Fibroblast of lung (primary cell): ENCODE measurements at places on chromosomes 2 and 18. TPM values are rescaled to one million over a fixed set of nuclear protein-coding genes. Genes with fewer than 3 reads are reported as not detected.

The CD207 gene
- not detected in 2 replicates for total RNA-seq

The ABCB11 gene
- not detected in 2 replicates for total RNA-seq

The CCDC102B gene
- 35.3 and 68.6 TPM in 2 replicates for total RNA-seq

The CRYGC gene
- not detected in 2 replicates for total RNA-seq

The LPIN2 gene
- 36.7 and 51.0 TPM in 2 replicates for total RNA-seq

The SLC38A11 gene
- total RNA-seq, result 0.26 and 0.50 TPM in 2 replicates

The DSG1 gene
- total RNA-seq, result not detected in 2 replicates

The CTIF gene
- total RNA-seq, result 17.2 and 28.1 TPM in 2 replicates

The IL36G gene
- total RNA-seq, result not detected in 2 replicates
